Ovary (tissue), 10 donors: ENCODE measurements at places on chromosomes 6 and 20. TPM values are rescaled to one million over a fixed set of nuclear protein-coding genes. Genes with fewer than 3 reads are reported as not detected.

The CSNK2B gene
- total RNA-seq: 198 TPM

The WFDC5 gene
- not detected for total RNA-seq

The SPATS1 gene
- total RNA-seq: 0.28 TPM

The TMEM244 gene
- total RNA-seq: not detected

The LPIN3 gene
- total RNA-seq: 21.6 TPM

The RTN4IP1 gene
- 2.6 TPM for total RNA-seq

The SMLR1 gene
- not detected for total RNA-seq

The FAM83D gene
- total RNA-seq: 0.72 TPM

The PRDM13 gene
- total RNA-seq: not detected

The PRR18 gene
- total RNA-seq: not detected

The CHMP4B gene
- 96.7 TPM for total RNA-seq

The ADISSP gene
- 84.6 TPM for total RNA-seq

The C6orf141 gene
- total RNA-seq: not detected

The FAXC gene
- 2.0 TPM for total RNA-seq

The PHACTR3 gene
- 11.3 TPM for total RNA-seq

The ANGPT4 gene
- 1.6 TPM for total RNA-seq

The RNF144B gene
- 8.7 TPM for total RNA-seq

The MRAP2 gene
- 0.36 TPM for total RNA-seq

The SLC44A4 gene
- 1.4 TPM for total RNA-seq

The CDC5L gene
- 19.5 TPM for total RNA-seq

The TRIM10 gene
- total RNA-seq: not detected

The CITED2 gene
- 350 TPM for total RNA-seq

The GSTA3 gene
- not detected for total RNA-seq

The GJA10 gene
- total RNA-seq: not detected

The MACROD2 gene
- 7.8 TPM for total RNA-seq

The AKAP12 gene
- total RNA-seq: 133 TPM

The LYRM2 gene
- 12.6 TPM for total RNA-seq

The MYT1 gene
- 0.15 TPM for total RNA-seq

The RPP21 gene
- 95.6 TPM for total RNA-seq

The DEFB124 gene
- total RNA-seq: not detected

The COL12A1 gene
- 207 TPM for total RNA-seq

The KLHDC3 gene
- 54.2 TPM for total RNA-seq

The FERMT1 gene
- total RNA-seq: 7.1 TPM

The PAX1 gene
- total RNA-seq: not detected

The NOX3 gene
- not detected for total RNA-seq

The GGTLC1 gene
- total RNA-seq: not detected

The CST2 gene
- total RNA-seq: not detected

The GNRH2 gene
- not detected for total RNA-seq

The SFTA2 gene
- 0.82 TPM for total RNA-seq

The SALL4 gene
- total RNA-seq: not detected

The HSPA12B gene
- 6.5 TPM for total RNA-seq

The SLC22A16 gene
- 0.50 TPM for total RNA-seq

The OPRM1 gene
- total RNA-seq: not detected

The TTK gene
- 0.32 TPM for total RNA-seq

The PAK5 gene
- total RNA-seq: not detected

The TFAP2D gene
- total RNA-seq: not detected

The GATA5 gene
- total RNA-seq: 1.8 TPM
